Stimulated activated CD4-positive, alpha-beta T cell treated with anti-CD3 and anti-CD28 coated beads, Interleukin-2, amount 100 ng/mL, for 48 hours (primary cell): ENCODE measurements at places on chromosomes 2 and 18.

- DNase-seq = no peak
Observed at GRCh38 chr2:60899892-60900249, 18.5 kb downstream of the REL start.

- no peak for DNase-seq
Observed at GRCh38 chr2:192827735-192828134, 633.0 kb upstream of the TMEFF2 start.

DNA sequence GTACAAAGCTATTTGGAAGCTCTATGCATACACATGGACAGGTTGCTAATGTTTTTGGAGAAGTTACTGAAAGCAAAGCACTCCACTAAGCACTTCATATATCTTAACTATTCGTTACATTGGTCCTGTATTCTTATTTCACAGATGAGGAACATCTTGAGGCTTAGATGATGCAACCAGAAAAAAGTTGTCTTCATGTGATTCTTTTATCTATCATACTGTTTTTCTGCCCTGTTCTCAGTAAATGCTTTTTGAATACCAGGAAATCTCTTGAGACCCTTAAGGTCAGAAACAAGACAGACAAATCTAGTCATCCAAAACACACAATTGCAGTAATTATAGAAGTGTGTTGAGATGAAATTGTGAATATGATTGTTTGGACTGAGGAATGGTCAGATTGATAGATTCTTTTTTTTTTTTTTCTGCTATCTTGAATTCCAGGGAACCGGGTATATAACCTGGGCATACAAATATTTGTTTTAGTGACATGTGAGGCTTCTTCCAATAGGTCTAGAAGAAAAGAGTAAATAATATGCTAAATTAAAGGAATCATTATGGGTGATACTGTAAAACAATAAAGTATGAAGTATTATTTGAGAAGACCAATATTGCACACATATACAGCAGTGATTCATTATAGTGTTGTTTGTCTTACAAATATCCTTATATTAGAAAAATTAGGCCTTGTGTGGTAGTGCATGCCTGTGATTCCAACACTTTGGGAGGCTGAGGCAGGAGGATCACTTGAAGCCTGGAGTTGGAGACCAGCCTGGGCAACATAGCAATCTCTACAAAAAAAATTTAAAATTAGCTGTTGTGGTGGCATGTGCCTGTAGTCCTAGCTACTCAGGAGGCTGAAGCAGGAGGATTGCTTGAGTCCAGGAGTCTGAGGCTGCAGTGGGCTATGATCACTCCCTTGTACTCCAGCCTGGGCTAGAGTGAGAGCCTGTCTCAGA is 33.7 kb downstream of the EHBP1 start:
- DNase-seq = no peak

- no peak for DNase-seq
Observed at GRCh38 chr2:1749489-1750119, 5.3 kb upstream of the PXDN start.

DNA sequence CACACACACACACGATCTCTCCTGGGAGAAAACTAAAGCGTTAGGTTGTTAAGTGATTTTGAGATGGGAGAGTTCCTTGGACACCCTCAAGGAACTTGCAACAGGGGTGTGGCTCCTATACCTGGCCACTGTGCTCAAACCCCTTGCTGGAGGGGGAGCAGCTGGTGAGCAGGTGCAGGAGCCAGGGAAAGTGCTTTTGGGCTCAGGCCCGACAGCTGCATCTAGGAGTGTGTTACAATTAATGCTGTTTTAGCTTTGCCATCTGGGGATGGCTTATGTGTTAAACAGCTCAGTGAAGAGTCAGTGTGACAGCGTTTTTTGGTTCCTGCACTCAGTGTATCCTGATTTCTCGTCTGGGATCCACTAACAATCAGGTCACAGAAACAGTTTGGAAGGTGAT is 510.8 kb downstream of the TRIB2 start:
- DNase-seq = no peak

DNA sequence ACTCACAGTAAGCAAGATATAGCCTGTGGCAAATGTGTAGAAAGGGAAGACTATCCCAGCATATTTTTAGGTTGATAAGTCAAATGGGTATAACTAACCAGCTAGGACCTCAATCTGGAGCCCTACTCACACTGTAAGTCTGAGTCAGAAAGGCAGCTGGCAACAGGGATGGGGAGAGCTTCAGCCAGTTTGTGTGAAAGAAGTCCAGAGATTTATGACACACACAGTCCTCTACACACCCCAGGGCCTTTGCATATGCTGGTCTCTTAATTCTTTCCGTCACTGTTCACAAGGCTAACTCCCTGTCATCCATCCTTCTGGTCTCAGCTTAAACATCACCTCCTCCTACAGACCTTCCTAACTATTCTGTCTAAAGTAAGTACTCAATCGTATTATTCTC is 5.9 kb upstream of the TCF4 start:
- no peak for DNase-seq

DNA sequence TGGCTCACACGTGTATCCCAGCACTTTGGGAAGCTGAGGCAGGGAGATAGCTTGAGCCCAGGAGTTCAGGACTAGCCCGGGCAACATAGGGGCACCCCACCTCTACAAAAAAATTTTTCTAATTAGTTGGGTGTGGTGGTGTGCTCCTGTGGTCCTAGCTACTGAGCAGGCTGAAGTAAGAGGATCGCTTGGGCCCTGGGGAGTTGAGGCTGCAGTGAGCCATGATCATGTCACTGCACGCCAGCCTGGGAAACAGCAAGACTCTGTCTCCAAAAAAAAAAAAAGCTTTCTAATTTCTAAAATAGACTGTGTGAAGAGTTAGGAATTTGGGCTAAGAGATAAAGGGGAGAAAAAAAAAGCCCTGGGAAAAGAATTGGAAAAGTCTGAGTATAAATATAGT is 51.9 kb upstream of the NAB1 start:
- no peak for DNase-seq

- DNase-seq = no peak
Observed at GRCh38 chr18:52963481-52963880, 623.5 kb downstream of the DCC start.

DNA sequence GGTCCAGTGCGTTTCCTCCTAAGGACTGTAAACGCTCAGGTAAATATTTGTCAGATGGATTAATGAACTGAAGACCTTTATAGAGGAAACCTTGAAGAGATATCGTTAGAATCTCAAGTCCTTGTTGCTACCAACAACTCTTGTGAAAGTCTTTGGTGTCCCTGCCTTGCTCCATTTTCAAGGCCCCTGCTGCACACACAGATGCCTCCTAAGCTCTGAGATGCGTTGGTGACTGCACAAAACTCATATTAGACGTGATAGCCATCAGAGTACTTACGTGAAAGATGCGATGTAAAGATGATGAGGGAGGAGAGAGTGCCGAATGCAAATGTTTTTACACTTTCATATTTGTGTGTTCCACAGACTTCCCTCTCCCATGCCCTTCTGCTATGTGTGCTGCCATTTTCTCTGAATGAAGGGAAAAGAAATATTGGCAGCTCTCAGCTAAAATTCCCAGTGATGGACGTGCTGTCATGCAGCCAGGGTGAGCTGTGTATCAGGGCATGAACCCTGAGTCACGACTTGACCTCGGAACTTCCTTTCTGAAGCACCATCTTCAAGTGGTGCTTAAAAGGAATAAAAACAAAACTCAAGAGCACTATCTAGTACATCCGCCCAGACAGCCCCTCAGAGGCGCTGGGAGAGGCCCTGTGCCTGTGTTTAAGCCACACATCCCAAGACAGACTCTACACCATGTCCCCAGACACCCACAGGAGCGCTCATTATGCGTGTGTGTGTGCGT is 117.4 kb downstream of the FAM210A start:
- DNase-seq = no peak

DNA sequence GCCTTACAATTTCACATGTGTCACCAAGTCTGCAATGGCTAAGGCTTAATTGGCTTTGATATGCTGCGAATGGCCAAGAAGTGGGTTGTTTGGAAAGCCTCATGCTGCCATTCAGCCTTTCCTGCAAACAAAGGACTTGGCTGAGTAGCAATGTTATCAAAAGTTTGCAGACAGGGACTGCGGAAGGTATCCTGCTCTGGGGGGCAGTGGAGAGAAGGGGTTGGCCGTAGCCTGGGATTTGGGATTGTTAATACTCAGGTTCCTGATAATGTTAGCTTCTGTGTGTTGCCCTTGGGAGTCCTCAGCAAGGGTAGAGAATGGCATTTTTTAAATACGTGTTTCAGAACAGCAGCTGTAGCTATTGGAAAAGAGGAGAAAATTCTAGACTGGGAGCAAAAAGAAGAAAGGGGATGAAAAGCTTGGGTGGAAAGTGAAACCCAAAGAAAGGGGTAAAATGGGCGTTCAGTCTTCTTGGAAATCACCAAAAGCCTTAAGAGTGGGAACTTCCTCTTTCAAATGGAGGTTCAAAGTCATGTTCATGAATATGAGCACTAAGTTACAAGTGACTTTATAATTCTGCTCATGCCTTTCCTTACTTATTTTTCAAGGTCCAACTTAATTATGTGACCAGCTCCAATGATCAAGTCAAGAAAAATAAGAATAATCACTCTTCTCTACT is 325.1 kb downstream of the RNF144A start:
- no peak for DNase-seq

DNA sequence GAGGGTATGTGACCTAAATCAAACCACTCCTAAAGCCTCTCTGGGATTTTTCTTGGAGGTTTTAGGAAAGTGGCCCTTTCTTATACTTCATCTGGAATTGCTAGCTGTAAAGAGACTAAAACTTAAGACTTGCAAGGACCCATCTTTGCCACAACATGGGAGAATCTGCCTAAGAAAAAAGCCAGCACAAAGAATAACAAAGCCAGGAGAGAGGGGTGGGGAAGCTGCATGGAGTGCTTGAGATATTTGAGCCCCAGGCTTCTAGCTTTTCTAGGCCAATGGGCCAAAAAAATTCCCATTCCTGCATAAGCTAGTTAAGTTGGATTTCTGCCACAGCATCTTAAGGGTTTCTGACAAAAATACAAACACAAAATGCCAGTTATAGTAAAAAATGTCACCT is 38.5 kb upstream of the LYPD6 start:
- DNase-seq = no peak

GRCh38 chr2:188751816-188752215 is 222.4 kb upstream of the COL3A1 start:
- DNase-seq = no peak

GRCh38 chr2:112674229-112674628 is 28.5 kb downstream of the SLC20A1 start:
- no peak for DNase-seq

DNA sequence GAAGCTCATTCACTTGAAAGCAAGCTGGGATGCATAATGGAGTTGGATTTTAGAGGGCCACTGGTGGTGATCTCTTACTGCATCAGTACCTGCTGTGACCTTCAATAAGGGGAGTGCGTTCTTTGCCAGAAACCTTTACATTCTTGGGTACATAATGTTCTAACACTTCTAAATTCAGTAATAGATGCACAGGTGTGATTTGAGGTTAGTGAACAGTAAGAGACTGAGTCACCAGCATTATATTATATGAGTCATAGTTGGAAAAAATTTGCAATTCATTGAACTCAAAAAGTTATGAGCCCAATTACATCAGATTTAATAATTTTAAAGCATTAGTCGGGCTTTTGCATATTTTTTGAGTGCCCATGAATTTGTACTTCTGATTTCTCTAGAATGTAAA is 803.3 kb downstream of the ADCYAP1 start:
- no peak for DNase-seq

DNA sequence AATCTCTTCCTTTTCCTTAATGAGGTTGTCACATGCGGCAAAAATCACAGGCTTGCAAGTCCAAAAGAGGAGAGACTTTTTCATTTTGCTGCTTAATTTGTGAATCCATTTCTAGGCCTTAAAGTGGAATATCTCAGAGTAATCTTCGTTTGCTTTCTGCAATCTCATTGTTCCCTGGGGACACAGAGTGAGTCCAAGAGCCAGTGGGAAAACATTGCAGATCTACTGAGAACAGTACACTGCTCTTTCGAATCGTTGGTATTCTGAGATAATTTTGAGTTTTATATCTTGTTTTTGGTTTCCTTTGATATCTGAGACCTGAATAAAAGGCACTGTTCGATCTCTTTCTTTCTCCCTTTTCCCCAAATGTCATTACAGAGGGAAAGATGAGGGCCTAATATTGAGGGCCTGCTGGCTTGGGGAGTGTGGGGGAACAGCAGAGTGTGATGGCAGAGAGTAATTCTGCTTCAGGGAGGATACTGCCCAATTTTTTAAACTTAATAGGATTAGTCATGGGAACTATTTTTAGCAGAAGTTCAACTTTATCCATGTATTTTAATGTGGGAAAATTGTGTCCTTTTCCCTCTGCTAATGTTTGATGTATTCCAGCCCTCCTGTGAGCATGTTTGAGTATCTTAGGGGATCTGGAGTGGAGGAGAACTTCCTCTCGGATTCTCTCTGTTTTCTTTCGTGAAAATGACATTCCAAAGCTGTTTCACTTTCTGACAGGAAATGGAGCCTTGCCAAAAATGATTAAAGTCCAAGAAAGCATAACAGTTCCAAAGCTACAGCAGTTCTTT is 418.2 kb upstream of the ZEB2 start:
- DNase-seq = no peak

- DNase-seq = no peak
Observed at GRCh38 chr2:15243762-15244161, 317.4 kb downstream of the NBAS start.

DNA sequence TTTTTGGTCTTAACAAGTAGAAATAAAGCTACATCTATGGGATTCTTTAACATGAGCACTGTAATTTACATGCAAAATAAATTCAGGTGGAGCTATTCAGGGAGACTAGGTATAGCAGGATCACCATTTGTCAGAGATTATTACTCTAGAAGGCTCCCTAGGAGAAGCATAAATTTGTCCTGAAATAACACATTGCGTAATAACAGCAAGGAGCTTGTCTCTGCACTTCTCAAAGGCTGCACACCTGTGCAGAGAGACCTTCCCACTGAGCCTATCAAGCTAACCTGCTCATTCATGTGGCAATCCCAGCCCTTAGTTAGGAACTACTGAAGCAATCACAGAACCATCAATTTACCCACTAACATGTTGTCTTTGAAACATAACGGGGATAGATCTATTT is 437.4 kb upstream of the MC4R start:
- DNase-seq = no peak
